Mammary epithelial cell (primary cell): ENCODE measurements at places on chromosomes 2 and 18. TPM values are rescaled to one million over a fixed set of nuclear protein-coding genes. Genes with fewer than 3 reads are reported as not detected.
A peak's percentile ranks its signal among the peaks of the same experiment; 100 is the strongest.

Gene B3GNT7
- polyA plus RNA-seq: 0.19 TPM

DNA sequence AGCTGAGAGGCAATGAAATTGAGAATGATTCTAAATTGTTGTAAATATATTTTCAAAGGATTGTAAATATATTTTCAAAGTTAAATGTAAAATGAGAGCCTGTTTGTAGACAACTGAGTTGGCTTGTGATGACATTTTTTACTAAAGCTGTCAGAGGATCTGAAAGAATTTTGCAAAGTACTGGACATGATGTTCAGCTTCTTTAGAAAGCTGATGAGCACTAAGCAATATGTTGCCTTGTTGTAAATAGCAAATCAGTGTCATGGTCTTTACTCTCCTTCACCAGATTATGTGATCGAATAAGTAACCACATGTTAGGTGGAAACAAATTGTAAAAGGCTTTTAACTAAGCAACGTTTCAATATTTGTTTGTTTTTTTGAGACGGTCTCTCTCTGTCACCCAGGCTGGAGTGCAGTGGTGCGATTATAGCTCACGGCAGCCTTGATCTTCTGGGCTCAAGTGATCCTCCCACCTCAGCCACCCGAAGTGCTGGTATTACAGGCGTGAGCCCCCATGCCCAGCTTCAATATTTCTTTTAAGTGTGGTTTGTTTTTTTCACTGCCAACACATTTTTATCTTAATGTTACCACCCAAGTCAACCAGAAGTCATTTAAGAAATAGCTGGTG, 44.0 kb downstream of the E2F6 start:
- no peak for DNase-seq

DNA sequence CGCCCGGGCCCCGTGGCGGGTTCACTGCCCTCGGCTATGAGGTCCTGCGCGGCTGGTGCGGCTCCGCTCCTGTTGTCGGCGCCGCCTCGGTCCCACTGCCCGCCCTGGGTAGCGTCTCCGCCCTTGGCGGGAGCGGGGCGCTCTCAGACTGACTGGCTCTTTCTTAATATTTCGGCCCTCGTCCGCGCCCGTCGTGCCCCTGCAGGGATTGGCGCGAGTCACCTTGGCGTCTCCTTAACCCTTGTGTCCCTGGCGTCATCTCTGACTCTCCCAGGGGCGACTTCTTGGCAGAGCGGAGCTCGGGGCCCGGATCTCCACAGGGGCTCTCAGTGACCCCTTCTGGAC, 1.3 kb downstream of the PTMA start:
- peak; percentile 36 for DNase-seq

DNA sequence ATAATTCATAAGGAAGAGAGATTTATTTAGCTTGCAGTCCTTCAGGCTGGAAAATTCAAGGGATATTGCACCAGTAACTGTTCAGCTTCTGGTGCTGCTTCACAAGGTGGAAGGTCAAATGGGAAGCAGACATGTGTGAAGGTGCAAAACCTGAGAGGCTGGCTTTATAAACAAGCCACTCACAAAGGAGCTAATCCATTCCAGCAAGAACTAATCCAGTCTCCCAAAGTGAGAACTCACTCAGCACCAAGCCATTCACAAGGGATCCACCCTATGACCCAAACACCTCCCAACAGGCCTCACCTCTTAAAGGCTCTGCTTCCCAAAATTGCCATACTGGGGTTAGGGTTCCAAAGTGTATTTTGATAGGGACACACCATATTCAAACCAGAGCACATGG, 1018.4 kb upstream of the ACVR2A start:
- DNase-seq: no peak

- DNase-seq: no peak
Measured at GRCh38 chr2:177241711-177242120, 22.8 kb downstream of the NFE2L2 start.

GRCh38 chr2:123720760-123721159, 304.3 kb upstream of the CNTNAP5 start:
- DNase-seq: no peak

DNA sequence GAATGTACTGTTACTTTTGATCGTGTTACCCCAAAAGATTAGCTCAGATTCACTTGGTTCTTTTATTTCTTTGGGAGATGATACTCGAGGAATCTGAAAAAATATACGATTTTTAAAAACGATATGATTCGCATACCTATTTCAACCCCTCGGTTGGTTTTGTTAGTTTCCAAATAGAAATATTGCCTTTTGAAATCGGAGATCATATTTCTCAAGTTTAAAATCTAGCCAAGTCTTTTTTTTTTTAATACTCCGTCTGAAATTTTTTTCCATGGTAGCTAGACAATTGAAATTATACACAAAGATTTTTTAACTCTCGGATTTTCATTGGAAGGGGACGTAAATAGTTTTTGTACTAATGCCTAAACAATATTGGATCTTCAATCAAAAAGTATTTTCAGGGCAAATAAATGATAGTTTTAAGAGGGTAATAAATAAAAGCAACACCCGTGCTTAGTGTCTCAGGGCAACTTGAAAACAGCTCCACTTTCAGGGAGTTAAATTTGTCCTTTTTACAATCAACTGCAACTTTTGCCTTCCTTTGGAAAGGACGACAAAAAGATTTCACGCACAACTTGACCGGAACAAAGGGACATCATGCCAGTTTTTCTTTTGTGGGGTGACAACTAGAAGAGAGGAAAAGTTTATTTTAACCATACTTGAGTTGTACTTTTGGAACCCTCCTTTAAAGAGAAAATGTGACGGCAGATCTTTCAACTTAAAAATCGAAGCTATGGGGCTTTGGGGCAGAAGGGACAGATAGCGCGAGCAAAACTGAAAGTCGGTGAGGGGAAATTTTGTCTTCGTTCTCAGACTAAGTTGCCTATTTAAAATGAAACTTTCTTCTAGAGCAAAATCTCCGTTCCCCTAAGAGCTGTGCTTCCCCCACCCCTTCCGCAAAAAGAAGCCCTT, 5.8 kb upstream of the ONECUT2 start:
- DNase-seq: no peak

DNA sequence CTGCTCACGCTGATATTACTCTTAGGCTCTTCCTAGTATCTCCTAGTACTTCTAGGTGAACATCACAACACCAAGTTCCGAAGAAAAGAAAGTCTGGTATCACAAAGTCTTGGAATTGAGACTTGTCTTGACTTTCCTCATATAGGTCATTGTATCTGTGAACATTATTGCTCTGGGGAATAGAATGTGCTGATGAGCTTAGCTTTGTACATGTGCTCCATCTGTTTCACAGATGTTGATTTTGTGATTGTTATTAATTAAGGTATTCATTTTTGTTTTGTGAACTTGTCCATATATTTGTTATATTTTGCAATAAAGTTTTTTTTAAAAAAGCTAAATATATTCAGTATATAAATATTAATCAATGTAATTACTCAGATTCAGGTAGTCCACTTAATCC, 111.7 kb downstream of the BABAM2 start:
- DNase-seq: no peak

- DNase-seq: no peak
Measured at GRCh38 chr2:197875763-197876162, 71.4 kb downstream of the PLCL1 start.

DNA sequence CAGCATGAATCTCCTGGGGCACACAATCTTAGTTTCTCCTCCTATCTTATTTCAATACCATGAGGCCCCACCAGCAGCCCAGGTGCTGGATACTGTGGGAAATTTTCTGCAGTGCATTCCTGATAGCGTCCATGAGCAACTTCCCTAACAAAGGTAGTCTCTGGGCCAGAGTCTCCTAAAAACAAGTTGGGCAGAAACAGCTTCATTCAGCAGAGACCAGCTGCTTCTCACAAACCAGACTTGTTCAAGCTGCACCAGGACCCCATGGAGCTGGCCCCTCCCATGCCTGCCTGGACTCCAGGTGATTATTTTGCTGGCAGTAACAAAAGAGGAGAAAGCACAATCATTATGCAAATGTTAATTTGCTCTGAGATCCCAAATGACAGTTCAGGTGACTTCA, 31.4 kb downstream of the MYO5B start:
- no peak for DNase-seq

DNA sequence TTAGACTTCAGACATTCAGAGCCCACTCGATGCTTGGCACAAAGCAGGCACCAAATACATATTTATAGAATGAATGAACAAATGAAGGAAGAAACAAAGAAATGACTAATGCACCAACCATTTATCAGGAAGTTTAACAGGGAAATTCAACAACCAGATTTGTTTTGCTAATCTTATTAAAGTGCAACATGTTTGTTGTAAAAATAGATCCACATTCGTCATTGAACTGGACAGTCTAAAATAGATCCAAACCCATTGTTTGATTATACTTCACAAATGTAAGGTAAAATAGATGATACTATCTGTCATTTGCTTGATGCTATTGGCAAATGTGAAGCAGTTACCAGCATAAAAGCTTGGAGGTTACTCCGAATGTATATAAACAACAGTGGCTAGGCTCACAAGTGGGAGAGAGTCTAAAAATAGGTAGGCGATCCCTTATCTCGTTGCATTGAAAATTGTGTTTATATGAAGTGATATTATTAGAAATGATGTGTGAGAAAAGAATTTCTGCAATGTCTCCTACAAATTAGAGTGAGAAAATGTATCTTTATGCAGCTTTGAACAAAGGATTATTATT, 246.2 kb downstream of the NEDD4L start:
- DNase-seq: no peak
